Effector CD8-positive, alpha-beta T cell (primary cell): ENCODE measurements at places on chromosomes 1 and 21.

GRCh38 chr1:43978264-43978550, 803 bp upstream of the B4GALT2 start:
- DNase-seq: no peak

DNA sequence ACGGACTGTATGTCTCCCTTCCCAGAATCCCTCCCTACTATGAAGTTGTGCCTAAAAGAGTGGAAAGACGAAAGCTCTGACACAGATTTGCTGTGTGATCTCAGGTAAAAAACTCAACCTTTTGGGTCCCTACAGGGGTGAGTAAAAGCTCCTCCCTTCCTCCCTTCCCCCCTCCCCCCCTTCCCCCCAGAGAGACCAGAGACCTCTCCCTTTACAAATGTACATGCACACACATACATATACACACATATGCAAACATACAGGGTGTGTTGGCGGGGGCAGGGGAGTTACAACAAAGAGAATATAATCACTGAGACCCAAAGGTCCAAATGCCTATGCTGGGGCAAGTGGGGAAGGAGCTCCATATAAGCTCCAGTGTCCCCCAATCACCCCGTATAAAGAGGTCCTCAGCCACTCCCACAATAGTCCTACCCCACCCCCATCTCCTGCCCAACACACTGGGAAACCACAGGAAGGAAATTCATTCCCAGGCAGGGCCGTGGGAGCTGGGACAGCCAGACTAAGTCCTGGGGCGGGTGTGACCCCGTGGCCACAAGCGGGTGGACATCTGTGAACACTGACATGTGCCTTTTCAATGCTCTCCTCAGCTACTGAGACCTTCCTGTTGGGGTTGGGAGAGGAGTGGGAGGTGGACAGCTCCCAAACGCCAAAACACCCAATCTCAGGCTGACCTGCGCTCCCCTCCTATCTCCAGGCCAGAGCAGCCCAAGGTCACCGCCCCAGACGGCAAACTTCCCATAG, 2.0 kb downstream of the MEF2D start:
- no peak for DNase-seq

GRCh38 chr1:183566026-183566425, 24.2 kb downstream of the NCF2 start:
- DNase-seq: no peak

- no peak for DNase-seq
These were observed 50.9 kb upstream of the KCNJ15 start for GRCh38 chr21:38205940-38206339.

DNA sequence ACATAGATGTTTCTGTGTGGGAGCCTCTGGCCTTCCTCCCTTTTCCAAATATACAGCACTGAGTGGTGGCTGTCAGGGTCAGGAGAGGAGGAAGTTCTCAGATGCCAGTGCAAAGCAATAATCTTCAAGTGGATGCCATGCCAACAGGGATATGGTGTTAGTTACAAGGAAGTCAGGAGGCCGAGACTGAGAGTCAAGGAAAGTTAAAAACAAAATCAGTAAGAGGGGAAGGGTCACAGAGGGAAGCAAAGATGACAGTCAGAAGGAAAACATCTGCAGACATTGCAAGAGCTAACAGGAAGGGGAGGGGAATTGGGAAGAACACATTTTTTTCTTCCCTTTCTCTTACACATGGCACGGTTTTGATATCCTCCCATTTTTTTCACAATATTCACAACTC, 691.4 kb downstream of the ADGRL2 start:
- no peak for DNase-seq

DNA sequence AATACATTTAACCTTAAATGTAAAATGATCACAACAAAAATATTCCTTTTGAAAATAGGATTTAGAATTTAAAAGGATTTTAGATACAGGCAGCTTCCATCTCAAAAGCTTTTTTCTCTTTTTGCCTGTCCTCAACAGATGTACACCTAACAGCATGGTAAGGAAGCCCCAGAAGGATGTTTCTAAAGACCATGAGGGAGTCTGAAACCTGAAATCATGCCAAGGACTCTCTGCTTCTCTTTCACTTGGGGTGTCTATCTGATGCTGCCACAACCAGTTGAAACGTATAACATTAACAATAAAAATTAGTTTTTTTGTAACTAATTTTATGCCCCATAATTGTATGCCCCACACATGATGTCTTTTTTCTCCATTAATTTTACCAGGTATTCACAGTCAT, 5.4 kb upstream of the ZNF281 start:
- no peak for DNase-seq
